ENCODE measurements at places on chromosomes 5 and 9. TPM values are rescaled to one million over a fixed set of nuclear protein-coding genes. Genes with fewer than 3 reads are reported as not detected.

The CKS2 gene
- total RNA-seq: 387 TPM

The IRGM gene
- not detected for total RNA-seq

The C9 gene
- total RNA-seq: not detected

The APBA1 gene
- 1.5 TPM for total RNA-seq

The ZFP37 gene
- 1.5 TPM for total RNA-seq

The JAKMIP2 gene
- total RNA-seq: 14.1 TPM

The LPAR1 gene
- total RNA-seq: 106 TPM

The NUTM2F gene
- not detected for total RNA-seq

The CCDC187 gene
- not detected for total RNA-seq

The PCDHGB4 gene
- total RNA-seq: 4.0 TPM

The IRX2 gene
- 2.2 TPM for total RNA-seq

The PCDHA10 gene
- total RNA-seq: not detected

The SCAMP1 gene
- total RNA-seq: 16.2 TPM

The PCDHB3 gene
- total RNA-seq: 0.15 TPM

The SPINK7 gene
- total RNA-seq: not detected

The NUTM2G gene
- total RNA-seq: not detected

The NPR3 gene
- 19.9 TPM for total RNA-seq

The RMRP gene
- 46,048 TPM for total RNA-seq

The LURAP1L gene
- 14.6 TPM for total RNA-seq

The LRRC14B gene
- not detected for total RNA-seq

The THG1L gene
- 14.5 TPM for total RNA-seq

The LRRC26 gene
- total RNA-seq: not detected

The ZNF483 gene
- total RNA-seq: 0.17 TPM

The SPDL1 gene
- 28.2 TPM for total RNA-seq

The NR4A3 gene
- under 0.01 TPM for total RNA-seq

The MEIKIN gene
- not detected for total RNA-seq

The GABRG2 gene
- total RNA-seq: not detected

The INSL4 gene
- not detected for total RNA-seq

The ANKRD31 gene
- under 0.01 TPM for total RNA-seq

The STPG3 gene
- not detected for total RNA-seq

The SLC34A1 gene
- total RNA-seq: not detected

The TEX48 gene
- total RNA-seq: not detected

The TMC1 gene
- not detected for total RNA-seq

Data from bronchus fibroblast of lung (primary cell).